ENCODE measurements at places on chromosomes 4 and X.

DNA sequence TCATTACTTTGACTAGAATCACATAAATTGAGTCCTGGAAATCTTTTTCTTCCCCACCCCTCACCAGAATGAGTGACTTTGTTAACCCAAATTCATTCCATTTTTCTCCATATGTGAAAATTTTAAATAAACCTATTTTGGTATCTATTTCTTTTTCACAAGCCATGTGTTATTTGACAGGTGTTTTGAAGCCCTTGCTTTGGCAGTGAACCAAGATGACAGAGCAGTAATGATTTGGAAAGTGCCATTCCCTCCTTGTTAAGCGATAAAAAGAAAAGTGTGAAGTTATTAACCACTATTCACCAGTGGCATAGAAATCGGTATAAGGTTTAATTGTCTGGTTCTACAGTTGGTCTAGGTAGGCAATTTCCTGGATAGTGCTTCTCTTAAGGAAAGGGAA is 66.1 kb downstream of the POLA1 start:
- DNase-seq, result no peak

- peak; percentile 28 for DNase-seq
These were observed 10.6 kb downstream of the HAND2 start for GRCh38 chr4:173519111-173520101.

- peak; percentile 26 for DNase-seq
These were observed 93.1 kb upstream of the TEX13A start for GRCh38 chrX:105313596-105313995.

- DNase-seq, result peak; percentile 7
These were observed 1886.4 kb upstream of the TENM3 start for GRCh38 chr4:180356766-180357165.

DNA sequence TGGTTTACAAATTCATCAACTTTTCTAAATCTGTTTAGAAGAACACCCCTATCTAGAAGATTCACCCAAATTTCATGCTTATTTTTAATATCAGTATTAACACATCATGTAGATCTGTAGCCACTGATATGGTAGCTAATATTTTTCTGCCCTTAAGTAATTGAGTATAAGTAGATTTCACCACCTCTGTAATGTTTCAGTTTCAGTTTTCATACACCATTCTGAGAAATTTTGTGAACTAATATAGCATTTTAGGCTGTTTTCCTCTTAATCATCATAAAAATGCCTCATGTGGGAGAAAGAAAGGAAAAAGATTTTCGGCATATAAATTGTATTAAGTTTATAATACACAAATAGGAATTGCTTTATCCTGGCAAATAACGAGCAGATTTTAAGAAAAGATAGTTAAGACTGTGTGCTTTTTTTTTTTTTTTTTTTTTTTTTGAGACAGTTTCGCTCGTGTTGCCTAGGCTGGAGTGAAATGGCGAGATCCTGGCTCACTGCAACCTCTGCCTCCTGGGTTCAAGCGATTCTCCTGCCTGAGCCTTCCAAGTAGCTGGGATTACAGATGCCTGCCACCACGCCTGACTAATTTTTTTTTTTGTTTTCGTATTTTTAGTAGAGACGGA is 21.4 kb upstream of the RBPJ start:
- no peak for DNase-seq

DNA sequence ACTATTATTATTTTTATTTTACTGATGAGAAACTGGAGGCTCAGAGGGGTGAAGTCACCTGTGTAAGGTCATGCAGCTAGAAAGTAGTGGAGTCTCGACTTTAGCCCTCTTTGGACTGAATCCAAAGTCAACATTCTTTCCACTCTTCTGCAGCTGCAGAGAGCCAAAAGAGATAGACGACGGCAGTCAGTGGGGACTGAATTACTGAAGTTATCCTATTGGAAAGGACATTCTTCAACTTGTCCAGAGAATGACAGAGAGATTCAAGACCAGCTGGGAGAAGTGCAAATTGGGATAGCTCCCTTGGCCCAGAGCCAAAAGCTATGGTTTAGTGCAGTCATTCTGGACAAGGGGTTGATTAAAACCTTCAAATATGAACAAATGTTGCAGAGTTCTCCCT is 42.5 kb downstream of the VGLL1 start:
- DNase-seq, result no peak

DNA sequence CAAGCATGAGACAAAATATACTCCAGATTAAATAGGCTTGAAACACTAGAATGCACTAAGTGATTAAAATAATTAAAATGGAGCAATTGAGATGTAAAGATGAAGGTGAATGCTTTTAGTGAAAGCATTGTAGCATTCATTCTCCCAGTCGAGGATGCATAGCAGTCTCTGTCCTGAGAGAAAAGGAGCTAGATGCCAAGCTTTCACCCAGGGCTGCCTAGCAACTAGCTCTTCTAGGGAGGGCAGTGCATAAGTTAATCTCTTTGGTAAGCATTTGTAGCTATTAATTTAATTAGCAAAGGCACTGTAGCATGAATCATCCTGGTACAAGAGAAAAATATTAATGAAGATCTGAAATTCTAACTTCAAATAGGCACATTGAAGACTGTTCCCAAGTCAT is 1014.8 kb downstream of the C4orf33 start:
- no peak for DNase-seq

DNA sequence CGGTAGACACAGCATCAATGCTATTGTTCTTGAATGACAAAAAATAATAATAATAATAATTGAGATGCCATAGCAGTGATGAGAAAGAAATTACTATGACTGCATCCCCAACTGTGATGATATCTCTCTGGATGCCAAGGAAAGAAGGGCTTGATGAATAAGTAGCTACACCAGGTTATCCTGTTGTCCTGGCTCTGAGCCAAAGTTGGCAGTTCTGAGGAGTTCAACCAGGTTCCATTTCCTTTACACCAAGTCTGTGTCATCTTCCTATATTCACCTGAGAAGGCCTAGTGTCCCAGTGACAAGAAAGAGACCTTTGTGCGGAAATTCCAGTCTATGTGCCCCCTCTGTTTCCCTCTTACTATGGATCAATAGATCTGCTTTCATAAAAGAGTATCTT is 3.4 kb upstream of the MAML3 start:
- no peak for DNase-seq

- peak; percentile 88 for DNase-seq
These were observed 2.7 kb upstream of the PDGFC start for GRCh38 chr4:156974264-156974663.

- DNase-seq, result no peak
These were observed 270.1 kb upstream of the INTU start for GRCh38 chr4:127362686-127363085.

- DNase-seq, result no peak
These were observed 46.5 kb downstream of the CPZ start for GRCh38 chr4:8639021-8639420.

GRCh38 chr4:16322183-16322582 is 95.9 kb upstream of the TAPT1 start:
- no peak for DNase-seq

- no peak for DNase-seq
These were observed 18.9 kb upstream of the GPM6B start for GRCh38 chrX:13835825-13836224.

GRCh38 chrX:109709129-109709631 is 23.9 kb downstream of the ACSL4 start:
- peak; percentile 60 for DNase-seq

DNA sequence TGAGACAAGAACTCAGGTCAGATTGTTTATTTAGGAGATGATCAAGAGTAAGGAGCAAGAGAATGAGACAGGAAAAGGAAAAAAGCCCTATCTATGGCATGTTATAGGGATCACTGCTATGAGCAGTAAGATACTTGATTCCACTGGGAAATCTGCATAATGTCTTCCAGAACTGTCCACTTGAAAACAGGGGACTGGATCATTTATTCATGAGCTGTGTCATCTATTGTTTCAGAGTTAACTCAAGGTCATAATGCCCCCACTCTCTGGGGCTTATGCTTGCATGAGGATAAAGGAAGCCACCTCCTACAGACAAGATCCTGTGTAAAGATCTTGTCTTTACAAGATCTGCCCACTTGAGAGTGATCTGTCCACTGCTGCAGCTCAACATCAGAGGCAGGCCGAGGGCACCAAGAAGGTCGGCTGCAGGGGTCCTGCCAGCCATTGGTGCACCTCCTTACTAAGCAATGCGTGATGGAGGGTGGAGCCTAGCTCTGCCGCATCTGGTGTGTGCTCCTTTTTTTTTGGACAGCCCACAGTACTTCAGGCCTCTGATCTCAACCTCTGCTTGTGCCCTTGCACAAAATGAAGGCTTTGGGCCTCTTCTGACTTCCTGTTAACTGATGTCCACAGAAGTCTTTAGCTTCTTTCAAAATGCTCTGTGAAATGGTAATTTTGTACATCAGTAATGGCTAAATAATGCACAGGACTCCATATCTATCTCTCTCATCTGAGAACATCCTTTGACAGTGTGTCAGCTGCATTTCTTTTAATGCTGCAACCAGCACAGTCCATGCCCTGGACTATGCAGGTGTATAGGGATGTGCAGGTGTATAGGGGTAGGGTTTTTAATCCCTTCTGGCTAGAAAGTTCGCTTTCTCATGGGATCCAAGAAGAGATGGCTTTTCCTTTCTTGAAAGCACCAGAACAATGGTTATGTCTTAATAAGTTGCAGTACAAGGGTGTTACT is 95.9 kb upstream of the TRPC3 start:
- no peak for DNase-seq

DNA sequence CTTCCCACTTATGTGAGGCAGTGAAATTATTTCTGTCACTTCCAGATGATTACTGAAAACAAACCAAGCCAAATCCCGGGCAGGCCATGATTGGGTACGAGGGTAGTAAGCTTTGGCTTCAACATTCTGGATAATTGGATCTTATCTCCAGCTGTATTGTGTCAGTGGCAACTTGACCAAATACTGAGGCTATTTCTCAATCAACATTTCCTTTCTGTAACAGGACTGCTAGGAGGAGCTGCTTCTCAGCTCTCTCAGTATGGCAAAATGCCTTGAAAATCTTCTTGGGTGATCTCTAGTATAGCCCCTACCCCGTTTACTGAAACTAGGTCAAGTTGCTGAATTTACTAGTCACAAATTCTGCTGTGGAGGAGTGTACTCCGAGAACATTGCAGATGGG is 169.3 kb upstream of the FRMPD4 start:
- no peak for DNase-seq

GRCh38 chrX:136608295-136608933 is 39.5 kb upstream of the CD40LG start:
- no peak for DNase-seq

DNA sequence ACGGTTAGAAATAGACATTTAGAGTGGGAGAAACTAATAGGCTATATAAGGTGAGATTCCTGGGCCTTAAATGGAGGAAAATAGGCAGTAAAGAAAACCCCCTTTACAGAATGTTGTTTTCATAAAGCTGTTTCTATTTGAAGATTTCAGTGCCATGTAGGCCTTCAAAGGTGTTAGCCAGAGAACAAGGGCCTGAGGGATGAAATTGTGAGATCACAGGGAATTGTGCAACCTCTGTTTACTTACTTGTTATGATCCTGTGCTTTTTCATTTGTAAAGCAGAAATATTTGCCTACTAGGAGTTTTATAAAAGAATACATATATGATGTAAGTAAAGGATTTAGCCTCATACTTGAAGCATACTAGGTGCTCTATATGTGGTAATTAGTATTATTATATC is 272.9 kb upstream of the ARX start:
- no peak for DNase-seq

DNA sequence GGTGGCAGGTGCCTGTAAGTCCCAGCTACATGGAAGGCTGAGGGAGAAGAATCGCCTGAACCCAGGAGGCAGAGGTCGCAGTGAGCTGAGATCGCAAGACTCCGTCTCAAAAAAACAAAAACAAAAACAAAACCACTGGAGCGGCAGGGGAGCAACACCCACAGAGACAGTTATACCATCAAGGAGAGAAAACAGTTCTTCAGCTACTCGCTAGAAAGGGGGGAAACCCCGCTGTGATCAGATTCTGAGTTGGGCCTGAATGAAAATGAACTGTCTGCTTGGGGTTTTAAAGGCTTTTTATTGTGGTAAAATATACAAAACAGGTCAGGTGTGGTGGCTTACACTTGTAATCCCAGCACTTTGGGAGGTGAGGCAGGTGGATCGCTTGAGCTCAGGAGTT is 16.8 kb upstream of the IRAK1 start:
- DNase-seq, result no peak
